Esophagus mucosa (tissue), 1 donor: ENCODE measurements at places on chromosomes 4 and X.

DNA sequence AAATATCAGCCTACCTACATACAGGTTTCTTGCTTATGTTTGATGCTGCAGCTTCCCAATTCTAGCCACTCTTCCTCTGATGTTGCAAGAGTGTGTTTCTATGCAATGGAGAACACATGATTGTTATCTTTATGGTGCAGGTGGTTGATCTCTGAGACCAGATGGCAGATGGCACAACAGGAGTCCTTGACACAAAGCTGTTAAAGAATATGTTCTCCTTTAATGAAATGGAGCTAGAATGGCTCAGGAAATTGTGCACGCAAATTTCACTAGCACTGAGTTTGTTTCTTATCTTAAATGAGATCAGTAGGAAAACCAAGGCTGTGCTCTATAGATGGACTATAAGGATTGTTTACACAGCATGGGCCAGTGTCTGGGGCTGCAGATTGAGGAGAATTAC, 29.9 kb upstream of the TTC29 start:
- ATAC-seq = no peak

- ATAC-seq = no peak
Measured at GRCh38 chrX:134258202-134258601, 21.2 kb downstream of the CCDC160 start.

DNA sequence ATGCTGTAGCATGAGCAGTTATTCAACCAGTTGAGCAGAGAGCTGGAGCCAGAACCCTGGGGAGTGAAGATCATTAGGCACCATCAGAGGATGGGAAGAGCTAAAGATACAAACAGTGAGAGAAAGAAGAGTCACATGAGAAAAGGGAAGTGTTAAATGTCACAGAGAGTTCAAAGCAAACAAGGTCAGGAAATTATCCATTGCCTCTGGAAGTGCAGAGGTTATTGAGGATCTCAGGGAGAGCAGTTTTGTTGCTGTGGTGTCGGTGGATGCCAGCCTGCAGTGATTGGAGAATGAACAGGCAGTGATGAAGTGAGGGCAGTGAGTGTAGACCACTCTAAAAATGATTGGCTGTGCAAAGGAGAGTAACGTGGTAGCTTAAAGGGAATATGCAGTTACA, 17.7 kb downstream of the SPARCL1 start:
- ATAC-seq = no peak

DNA sequence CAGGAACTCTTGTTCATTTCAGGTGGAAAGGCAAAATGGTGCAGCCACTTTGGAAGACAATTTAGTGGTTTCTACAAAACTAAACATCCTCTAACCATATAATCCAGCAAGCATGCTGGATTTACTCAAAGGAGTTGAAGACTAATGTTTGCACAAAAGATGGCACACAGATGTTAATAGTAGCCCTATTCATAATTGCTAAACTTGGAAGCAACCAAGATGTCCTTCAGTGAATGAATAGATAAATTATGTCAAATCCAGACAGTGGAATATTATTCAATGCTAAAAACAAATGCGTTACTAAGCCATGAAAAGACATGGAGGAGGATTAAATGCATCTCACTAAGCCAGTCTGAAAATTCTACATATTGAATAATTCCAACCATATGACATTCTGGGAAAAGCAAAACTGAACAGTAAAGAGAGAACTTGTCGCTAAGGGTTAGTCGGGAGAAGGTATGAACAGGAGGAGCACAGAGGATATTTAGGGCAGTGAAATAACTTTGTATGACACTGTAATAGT, 48.2 kb upstream of the PCDH7 start:
- no peak for ATAC-seq

- no peak for ATAC-seq
Measured at GRCh38 chr4:79904331-79904730, 168.7 kb downstream of the ANTXR2 start.
